ENCODE measurements at places on chromosomes 2 and 18.

GRCh38 chr18:74286106-74286855, 5.5 kb downstream of the CYB5A start:
- no peak for DNase-seq

DNA sequence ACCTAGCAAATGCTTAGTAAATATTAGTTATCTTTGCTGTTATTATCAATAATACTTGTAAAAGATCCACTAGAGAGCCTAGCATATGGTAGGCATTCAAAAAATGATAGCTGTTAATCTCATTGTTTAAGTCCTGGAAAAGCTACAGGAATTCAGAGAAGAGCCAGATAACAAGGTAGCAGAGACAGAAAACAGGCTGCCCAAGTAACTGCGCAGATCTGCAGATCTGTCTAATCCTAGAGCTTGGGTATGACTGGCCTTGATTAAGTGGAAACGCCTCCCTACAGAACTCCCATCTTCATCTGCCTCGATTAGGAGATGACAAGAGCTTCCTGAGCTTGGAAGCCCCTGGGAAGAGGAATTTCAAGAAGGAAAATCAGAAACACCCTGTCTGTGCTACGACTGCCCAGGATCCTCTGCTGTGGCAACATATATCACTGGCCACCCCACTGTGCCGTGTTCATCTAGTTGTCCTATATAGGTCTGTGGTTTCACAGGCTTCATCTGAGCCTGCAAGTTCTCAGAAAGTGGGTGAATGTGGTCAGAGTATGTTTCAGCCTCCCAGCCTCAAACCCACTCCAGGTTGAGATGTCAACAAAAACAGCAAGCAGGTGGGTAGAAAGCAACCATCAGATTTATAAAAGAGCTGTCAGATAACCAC, 151.5 kb upstream of the PKDCC start:
- no peak for DNase-seq

GRCh38 chr2:220162320-220162719, 534.9 kb downstream of the SLC4A3 start:
- no peak for DNase-seq

GRCh38 chr2:8408560-8409460, 273.0 kb upstream of the ID2 start:
- DNase-seq = no peak

DNA sequence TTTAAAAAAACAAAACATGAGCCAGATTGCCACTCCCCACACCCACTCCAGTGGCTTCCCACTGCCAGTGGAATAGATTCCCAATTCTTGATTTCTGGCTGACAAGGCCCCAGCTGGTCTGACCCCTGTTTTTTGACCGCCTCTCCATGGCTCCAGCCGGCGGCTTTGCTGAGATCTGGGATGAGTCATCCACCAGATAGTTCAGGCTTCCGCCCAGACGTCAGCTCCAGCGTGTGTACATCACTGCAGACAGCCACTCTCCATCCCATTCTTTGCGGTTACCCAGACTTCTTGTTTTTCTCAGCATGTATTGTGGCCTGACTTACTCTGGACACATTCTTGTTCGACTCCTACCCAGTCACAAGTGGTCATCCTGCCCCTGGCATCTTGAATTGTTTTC, 227.9 kb downstream of the GBX2 start:
- DNase-seq = peak; percentile 75

- no peak for DNase-seq
Measured at GRCh38 chr2:105113616-105114291, 75.9 kb downstream of the MRPS9 start.

DNA sequence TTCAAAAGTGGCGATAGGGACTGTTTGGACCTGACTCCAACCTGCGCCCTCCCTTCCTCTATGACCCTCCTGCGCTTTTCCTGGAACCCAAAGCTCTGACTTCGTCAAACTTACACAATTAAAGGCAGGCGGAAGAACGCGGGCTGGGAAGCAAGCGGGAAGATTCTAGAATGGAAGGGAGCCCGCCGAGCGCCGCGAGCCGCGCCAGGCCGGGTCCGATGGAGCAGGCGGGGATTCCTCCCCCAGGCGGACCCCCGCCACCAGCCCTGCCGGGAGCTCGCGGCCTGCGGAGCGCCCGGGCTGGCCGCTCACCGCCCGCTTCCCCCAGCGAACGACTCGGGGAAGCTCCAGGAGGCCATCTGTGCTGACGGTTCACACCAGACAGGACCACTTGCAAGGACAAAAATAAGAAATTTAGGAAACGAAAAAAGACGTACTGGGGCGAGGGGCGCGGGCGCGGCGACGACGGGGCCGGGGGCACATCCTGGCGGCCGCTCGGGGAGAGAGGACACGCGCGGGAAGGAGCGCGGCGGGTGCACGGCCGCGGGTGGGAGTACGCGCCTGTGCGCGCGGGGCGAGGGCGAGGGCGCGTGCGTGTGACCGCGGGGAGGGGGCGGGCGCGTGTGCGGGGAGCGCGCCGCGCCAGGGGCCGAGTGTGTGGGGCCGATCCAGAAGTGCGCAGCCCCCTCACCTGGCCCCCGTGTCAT, 1.1 kb upstream of the SALL3 start:
- no peak for DNase-seq

DNA sequence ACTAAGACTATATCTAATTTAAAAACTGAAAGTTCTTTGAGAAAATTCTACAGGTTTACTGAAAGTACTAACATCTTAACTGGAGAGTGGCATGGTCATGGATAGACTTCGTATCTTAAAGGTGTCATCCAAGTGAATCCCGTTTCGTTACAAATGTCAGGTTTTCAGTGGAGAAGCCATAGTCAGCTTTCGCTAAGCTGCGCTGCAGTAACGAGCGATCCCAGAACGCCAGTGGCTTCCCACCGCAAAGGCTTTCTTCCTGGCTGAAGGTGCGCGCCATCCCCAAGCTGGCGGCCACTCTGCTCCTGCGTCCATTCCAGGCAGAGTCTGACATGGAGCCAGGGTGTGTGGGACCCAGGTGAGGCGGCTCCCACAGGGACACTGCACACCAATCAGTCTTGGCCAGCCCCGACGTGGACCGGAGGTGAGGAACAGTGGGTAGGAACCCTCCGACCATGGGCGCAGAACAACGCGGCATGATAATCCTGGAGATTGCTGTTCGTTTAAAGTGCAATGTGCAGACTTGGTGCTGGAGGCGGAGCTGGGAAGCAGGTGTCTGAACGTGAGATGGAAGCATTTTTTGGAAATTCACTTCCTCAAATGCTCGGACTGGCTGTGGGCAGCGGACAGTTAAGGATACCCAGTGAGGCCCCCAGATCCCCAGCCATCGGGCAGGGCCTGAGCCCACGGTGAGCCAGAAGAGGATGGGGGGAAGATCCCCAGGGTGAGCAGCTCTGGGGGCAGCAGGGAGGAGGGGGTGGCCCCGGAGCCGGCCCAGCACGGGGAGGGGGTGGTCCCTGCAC, 27.8 kb upstream of the KCNG2 start:
- no peak for DNase-seq

GRCh38 chr18:3983351-3983969, 471.6 kb downstream of the DLGAP1 start:
- no peak for DNase-seq

GRCh38 chr18:38481576-38481975, 916.0 kb upstream of the CELF4 start:
- no peak for DNase-seq

DNA sequence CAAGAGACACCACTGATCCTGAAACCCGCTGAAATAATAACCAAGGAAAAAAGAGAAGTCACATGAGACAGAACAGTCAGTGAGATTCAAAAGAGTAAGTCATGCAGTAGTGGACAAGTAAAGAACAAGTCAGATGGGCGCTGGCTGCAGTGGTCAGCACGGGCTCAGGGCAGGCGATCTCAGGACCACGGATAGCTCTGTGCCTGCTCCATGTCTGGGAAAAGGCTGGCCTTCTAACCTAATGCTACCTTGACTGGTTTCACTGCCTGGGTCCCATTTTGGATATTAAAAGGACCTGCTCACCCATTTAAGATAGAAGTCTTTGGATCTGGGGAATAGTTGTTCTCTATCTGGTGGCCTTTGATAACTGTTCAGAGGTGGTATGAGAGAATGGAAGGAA, 61.7 kb upstream of the LCLAT1 start:
- no peak for DNase-seq

DNA sequence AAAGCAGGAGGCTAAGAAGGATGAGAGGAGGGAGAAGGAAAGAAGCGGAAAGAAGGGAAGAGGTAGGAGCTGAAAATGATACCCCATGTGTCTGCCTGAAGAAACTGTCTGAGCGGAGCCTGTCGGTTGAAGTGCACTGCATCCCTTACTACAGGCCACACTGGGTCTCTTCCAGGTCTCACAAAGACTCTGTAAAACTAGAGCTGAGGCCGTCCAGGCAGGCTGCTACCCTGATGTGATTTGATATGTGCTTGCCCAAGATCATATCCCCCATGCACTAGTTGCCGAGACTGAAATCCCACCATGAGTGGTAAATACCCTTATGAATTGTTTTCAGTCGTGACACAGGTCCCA, 134.4 kb downstream of the MAIP1 start:
- no peak for DNase-seq

DNA sequence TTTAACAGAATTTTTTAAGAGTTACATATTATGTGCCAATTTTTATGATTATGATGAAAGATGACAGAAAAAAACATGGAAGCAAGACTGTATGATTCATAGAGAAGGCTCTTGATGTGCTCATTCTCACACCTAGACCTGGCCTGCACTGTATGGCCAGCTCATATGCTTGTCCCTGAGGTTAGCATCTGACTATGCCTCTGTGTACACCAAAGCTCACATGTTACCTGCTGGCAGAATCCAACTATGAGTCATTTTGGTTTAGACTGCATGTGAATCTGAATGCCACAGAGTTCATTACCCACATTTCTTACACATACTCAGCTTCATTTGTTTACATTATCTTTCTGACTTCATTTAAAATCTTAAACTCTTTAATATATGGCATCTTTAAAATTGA, 139.0 kb downstream of the DSC3 start:
- no peak for DNase-seq

GRCh38 chr18:74849301-74849700, 251.6 kb downstream of the ZNF407 start:
- DNase-seq = no peak

DNA sequence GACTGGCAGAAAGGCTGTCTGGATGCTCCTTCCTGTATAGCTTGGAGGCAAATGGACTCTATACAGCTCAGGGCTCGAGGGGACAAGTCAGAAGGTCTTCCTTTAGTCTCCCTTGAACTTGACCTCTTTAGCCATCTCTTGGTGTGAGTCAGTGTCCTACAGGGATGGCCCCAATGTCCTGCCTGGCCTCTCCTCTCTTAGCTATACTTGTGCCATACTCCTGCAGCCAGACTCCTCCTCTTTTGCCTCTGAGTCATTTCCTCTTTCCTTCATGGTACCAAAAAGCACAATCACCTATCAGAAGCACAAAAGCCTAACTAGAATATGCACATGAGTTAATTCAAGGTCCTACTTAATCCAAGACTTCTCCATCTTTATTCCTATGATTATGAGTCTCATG, 112.7 kb downstream of the XRCC5 start:
- no peak for DNase-seq

DNA sequence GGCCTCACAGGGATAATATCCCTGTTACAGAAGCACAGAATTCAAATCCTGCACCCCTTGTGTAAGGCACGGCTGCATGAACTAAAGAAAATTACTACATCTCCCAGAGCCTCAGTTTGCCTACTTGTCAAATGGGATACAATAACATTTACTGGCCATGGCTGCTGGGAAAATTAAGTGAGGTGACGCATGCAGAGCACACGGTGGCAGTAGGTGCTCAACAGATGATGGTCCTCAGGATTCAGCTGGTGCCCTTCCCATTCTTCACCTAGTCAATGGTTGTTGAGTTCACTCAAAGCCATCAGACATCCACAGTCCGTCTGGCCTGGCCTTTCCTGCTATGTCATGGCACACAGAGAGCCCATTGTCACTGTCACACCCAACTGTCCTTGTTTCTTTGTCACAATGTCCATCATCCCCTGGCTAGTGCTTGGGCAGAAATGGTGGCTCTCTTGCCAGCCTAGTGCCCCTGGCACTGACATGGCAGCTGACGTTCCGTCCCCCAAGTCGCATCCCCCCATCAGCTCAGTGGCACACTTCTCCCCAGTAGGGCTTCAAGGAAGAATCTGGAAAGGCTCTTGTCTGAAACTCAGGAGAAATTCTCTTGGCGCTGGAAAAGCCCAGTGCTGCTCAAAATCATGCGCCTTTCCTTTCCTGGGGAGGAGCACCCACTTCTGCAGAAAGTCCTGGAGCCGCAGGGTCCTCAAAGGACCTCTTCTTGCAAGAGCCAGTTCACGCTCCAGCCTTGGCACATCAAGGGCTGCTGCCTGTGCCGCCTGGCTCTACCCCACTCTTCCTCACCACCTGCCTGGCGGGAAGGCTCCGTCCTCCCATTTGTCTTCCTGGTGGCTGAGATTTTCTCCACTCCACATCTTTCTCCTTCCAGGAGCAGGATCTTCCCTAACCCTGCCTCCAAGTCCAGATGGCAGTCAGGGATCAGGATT, 55.9 kb upstream of the SLC66A3 start:
- DNase-seq = no peak

DNA sequence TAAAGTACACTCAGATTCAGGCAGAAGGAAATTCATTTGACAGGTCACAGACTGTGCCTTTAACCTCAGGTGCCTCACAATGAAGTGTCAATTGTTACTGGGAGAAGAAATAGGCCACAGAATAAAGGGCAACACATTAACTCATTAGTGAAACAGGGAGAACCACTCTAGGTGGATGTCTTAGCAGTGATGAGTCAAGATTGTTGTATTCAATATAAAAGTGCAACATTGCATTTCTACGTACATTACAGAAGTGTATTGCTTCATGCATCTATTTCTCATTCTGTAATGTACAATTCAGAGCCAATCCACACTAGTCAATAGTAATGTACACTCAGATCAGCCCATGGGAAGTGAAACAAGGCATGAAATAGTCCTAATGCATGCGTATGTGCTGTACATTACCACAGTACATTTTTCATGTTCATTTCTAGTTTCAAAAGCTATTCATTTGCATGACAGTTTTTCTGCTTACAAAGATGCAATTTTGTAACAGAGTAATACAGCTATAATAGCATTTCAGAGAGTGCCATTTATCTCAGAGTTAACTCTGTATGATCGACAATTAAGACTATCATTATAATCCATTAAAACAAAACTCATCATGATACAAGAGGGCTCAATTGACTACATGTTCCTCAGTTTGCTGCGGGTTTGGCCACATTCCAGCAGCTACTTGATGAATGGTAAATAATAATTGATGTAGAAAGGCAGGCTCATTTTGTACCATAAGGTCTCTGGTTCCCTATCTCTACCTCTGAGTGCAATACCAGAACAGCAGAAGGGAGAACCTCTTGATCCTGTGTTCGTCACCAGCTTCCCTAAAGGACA, 12.2 kb upstream of the ARL5A start:
- DNase-seq = peak; percentile 13

- DNase-seq = no peak
Measured at GRCh38 chr18:37930640-37931039, 365.0 kb upstream of the CELF4 start.

GRCh38 chr2:218020966-218021535, 18.3 kb upstream of the TNS1 start:
- DNase-seq = peak; percentile 7

GRCh38 chr2:111918383-111918806, 20.0 kb downstream of the MERTK start:
- peak; percentile 62 for DNase-seq

GRCh38 chr2:133286326-133286922, 281.8 kb downstream of the NCKAP5 start:
- no peak for DNase-seq

All from SK-N-SH (cell line).